ENCODE measurements at places on chromosomes 5 and 9. TPM values are rescaled to one million over a fixed set of nuclear protein-coding genes. Genes with fewer than 3 reads are reported as not detected.

ST8SIA4 gene
- 1.5 TPM for total RNA-seq

SLC6A7 gene
- total RNA-seq, result not detected

FREM1 gene
- total RNA-seq, result 0.58 TPM

ZNF608 gene
- 28.7 TPM for total RNA-seq

TSLP gene
- total RNA-seq, result 2.9 TPM

LRRC26 gene
- not detected for total RNA-seq

TPM2 gene
- 8,856 TPM for total RNA-seq

WDR38 gene
- total RNA-seq, result not detected

PCDHB10 gene
- total RNA-seq, result 3.3 TPM

CDH9 gene
- total RNA-seq, result not detected

TMEM252 gene
- total RNA-seq, result 0.34 TPM

PCDHB16 gene
- 4.1 TPM for total RNA-seq

CAVIN4 gene
- 1.5 TPM for total RNA-seq

Data from esophagus muscularis mucosa (tissue), 4 donors.